ENCODE measurements at places on chromosomes 2 and 18.

DNA sequence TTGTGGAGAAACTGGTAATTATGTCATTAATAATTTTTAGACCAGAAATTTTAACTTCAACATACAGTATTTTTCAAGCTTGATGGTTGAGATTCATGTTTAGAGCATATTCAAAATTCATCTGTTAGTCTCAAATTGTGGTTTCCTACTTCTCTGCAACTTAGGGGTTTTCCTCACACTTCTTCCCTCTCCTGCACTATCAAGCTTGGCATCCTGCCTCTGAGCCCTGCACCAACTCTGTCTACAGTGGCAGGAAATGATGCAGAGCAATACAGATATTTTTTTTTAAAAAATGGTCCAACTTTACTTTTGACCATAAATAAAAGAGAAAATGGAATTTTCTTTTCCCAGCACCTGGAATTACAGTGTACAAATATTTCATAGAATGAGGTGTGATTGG is 247.3 kb downstream of the NUP35 start:
- DNase-seq: no peak

- no peak for DNase-seq
Measured at GRCh38 chr2:191347154-191347553, 102.0 kb downstream of the MYO1B start.

- DNase-seq: no peak
Measured at GRCh38 chr2:153588408-153588807, 109.8 kb upstream of the RPRM start.

- DNase-seq: no peak
Measured at GRCh38 chr18:55641486-55641885, 53.5 kb upstream of the TCF4 start.

- DNase-seq: no peak
Measured at GRCh38 chr18:7958897-7959146, 391.7 kb downstream of the PTPRM start.

DNA sequence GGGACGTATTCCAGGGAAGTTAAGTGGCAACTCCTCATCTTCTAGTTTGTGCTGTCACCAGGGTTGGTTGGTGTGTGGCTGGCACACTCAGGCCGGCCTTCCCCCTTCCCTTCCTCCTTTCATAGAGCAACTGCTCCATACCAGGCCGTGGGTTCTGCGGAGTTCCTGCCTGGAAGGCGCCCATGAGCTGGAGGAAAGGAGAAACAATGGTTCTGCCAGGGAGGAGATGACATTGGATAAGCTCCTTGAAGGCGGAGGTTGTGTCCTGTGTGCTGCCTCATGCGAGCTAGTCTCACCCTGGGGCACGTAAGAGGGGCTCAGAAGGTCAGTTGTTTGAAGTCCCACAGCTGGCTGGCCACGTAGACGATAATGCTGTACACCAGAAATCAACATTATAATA is 19.2 kb downstream of the ASAP2 start:
- no peak for DNase-seq

- no peak for DNase-seq
Measured at GRCh38 chr2:45172760-45173392, 163.6 kb upstream of the SIX2 start.

DNA sequence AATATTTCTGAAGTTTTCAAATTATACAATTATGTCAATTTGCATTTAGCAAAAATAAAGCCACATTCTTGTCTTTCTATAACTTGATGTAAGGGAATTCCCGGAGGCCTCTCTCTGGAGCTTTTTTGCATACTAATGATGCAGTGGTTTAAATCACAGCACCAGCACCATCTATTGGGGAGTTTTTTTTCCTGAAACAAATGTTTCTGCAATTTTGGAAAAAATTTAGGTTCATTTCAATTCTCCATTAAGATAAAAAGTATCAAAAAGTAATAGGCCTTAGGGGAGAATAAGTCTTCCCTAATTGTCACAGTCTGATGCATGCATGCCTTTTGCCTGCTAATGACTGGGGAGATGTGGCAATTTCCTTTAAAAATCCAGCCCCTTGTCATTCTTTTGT is 13.5 kb downstream of the CBLN2 start:
- DNase-seq: no peak

DNA sequence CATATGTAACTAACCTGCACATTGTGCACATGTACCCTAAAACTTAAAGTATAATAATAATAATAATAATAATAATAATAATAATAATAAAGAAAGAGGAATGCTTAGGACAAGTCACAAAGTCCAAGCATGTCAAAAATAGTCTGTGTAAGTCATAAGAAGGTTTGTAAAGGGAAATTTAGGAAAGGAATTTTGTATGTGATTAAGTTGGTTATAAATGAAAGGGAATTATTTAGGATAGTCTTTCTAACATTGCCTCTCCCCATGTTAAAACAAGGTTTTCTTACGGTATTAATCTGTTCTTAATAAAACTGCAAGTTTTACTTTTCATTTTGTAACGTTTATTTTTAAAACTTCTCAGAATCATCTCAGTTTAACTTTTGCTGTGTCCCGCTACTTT is 62.8 kb downstream of the SESTD1 start:
- no peak for DNase-seq

DNA sequence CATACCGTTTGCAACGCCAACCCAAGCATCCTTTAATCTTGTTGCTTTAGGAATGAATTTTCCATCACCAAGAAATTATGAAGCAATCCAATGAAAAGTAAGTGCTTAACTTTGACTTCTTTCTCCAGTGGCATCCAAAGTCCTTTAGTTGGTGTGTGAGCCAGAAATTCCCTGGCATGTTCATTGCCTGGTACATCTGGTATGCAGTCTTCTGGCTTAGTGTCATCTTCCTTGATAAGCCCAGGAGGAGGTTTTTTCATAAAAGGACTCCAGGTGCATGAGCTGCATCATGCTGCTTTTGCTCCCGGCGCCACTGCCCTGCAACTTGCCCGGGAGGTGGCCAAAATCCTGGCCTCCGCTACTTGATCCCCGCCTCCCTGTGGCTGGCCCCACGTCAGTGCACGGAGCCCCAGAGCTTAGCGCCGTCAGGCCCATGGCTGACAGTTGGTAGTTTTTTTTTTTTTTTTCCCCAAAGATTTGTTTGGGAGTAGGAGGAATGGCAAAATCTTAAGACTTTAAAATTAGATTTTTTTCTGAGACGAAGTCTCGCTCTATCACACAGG is 58.7 kb downstream of the PUM2 start:
- no peak for DNase-seq

DNA sequence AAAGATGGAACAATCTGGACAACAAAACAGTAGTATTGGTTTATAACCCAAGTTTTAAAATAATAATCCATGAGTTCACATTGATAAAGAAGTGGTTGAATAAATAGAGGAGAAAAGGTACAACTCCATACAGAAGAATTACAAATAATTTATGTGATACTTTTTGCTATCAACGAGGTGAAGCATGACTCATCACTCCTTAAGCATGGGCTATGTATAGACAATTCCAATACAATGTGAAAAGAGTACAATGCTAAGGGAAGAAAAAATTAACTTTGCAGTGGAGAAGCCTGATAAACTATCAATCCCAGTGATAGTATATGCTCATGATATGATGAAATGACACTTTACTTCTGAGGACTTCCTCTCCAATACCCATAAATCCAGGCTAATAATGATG is 312.9 kb downstream of the GULP1 start:
- no peak for DNase-seq

GRCh38 chr2:191678437-191679100 is 633 bp downstream of the NABP1 start:
- DNase-seq: peak; percentile 35

DNA sequence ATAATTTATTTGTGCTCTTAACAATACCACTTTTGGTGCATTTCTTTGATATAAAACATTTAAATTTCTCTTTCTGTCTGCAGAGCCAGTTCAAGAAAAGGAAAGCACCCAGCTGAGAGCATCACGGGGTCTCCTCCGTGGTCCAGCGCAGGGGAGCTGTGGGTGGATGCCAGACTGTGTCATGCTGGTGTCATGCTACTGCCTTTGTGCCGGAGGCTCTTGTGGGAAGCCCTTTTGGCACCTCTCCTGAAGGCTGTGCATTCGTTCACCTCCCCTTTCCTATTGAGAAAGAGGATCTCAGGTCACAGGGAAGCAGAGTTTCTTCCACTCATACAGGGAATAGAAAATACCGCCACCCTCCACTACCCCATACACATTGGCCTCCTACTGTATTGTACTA is 450.4 kb downstream of the GALR1 start:
- DNase-seq: no peak

GRCh38 chr2:172251231-172251630 is 148.5 kb upstream of the DLX2 start:
- DNase-seq: no peak

GRCh38 chr2:7508296-7508943 is 591.2 kb downstream of the RNF144A start:
- no peak for DNase-seq

GRCh38 chr2:212893216-212893615 is 258.2 kb downstream of the IKZF2 start:
- no peak for DNase-seq

- no peak for DNase-seq
Measured at GRCh38 chr2:5845798-5846330, 153.7 kb downstream of the SOX11 start.

DNA sequence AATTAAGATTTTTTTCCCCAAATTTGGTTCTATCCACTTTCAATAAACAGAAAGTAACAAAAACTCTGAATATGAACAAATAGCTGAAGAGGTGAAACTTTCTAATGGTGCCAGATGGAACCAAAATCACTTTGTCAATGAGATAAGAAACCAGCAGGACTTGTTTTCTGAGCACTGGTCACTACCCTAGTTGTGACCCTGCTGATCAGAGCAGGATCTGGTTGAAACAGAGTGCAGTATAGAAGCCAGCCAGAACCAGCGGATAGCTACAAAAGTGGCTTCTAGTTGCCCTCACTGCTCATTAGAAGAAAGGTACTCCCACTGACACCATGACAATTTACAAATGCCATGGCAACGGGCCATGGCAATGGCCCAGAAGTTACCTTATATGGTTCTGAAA is 158.3 kb upstream of the PIEZO2 start:
- no peak for DNase-seq

DNA sequence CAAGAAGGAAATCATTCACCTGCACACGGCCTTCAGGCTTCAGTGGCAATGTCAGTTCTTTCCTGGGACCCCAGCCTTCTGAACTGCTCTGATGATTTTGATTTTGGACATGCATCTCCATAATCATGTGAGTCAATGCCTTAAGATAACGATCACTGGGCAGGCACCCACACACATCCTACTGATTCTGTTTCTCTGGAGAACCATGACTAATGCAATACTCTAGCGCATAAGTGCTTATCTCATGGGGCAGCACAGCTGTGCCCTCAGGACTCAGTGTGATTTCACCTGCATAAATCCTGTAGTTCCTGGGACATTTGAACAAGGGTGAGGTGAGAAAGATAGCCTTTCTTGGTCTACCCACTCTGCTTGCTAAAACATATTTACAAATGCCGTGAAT is 144.6 kb downstream of the AKAIN1 start:
- no peak for DNase-seq

- DNase-seq: no peak
Measured at GRCh38 chr2:12754643-12755042, 37.9 kb downstream of the TRIB2 start.

DNA sequence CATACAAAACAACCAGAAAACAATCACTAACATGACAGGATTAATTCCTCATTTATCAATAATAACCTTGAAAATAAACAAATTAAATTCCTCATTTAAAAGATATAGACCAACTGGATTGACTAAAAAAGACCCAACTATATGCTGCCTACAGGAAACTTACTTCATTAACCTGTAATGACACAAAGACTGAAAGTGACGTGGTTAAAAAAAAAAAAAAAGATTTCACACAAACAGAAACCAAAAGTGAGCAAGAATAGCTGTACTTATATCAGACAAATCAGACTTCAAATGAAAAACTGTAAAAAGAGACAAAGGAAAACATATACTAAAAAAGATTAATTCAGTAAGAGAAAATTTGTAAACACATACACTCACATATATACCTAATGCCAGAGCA is 201.2 kb downstream of the CCDC178 start:
- no peak for DNase-seq

GRCh38 chr2:66577321-66578053 is 142.6 kb downstream of the MEIS1 start:
- no peak for DNase-seq

DNA sequence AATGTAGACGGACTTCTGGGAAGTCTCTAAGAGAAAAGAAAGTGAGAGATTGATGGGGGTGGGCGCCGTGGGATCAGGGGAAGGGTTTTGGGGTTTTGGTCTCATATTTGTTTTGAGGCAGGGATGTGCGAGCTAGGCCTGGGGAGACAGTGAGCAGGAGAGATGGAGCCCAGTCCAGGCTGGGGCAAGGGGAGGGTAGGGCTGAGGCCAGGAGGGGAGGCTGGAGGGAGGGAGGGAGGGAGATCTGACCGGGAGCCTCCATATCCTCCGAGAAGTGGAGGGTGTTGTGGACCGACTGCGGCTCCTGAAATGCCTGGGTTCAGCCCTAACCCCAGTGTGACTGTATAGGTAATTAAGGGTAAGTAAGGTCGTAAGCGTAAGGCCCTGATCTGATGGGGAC is 72.8 kb upstream of the ODC1 start:
- no peak for DNase-seq

GRCh38 chr2:240649331-240649730 is 24.1 kb downstream of the GPR35 start:
- no peak for DNase-seq

- DNase-seq: no peak
Measured at GRCh38 chr2:74219846-74220486, 21.6 kb downstream of the MTHFD2 start.

DNA sequence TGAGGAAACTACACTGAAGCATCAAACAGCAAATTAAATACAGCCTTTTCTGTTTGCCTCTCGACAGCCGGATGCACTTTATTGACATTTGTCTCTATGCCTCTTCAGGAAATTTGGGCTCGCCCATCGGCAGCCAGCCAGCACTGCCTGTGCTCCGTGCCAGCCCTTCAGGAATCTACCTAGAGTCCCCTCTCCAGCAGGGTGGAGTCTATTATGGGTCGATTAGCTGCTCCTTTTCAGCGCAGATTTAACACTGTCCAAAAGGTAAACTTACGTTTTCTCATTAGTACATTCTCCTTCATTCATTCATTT is 91.5 kb downstream of the MYCN start:
- no peak for DNase-seq

DNA sequence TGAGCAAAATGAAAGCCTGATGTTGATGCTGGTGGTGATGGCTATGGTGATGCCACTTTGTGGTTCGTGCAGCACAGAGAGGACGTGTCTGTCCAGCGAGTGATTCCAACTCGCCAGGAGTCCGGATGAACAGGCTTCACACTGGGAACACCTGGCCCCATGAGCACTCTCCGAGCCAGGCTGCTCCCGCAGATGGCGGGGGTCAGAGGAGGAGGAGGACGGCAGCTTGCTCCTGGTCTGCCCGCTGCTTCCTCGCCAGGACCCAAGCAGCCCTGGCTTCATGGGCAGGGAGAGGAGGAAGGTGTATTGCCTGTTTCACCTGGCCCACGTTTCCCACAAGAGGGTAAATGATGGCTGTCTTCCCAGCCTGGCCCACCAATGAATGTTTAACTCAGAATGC is 121.6 kb downstream of the MTCL1 start:
- no peak for DNase-seq

All from effector memory CD8-positive, alpha-beta T cell (primary cell).